Bone marrow (tissue), 2 donors: ENCODE measurements at places on chromosomes 3 and 15.

- no peak for DNase-seq
These were observed 156.7 kb downstream of the EPHA3 start for GRCh38 chr3:89264037-89264560.

GRCh38 chr3:45927881-45928280 is 15.4 kb upstream of the CXCR6 start:
- DNase-seq = no peak

DNA sequence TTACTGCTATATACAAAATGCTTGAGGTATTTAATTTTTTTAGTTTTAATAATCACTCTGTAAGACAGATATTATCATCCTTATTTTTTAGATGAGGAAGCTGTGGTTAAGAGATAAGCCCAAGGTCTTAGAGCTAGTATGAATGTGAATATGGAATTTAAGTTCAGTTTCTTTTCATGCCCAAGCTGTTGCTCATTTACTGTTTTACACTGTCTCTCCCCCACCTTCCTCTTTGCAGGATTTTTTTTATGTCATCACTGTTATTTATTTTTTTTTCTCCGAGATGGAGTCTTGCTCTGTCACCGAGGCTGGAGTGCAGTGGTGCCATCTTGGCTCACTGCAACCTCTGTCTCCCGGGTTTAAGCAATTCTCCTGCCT is 22.5 kb downstream of the MAP2K5 start:
- no peak for DNase-seq

DNA sequence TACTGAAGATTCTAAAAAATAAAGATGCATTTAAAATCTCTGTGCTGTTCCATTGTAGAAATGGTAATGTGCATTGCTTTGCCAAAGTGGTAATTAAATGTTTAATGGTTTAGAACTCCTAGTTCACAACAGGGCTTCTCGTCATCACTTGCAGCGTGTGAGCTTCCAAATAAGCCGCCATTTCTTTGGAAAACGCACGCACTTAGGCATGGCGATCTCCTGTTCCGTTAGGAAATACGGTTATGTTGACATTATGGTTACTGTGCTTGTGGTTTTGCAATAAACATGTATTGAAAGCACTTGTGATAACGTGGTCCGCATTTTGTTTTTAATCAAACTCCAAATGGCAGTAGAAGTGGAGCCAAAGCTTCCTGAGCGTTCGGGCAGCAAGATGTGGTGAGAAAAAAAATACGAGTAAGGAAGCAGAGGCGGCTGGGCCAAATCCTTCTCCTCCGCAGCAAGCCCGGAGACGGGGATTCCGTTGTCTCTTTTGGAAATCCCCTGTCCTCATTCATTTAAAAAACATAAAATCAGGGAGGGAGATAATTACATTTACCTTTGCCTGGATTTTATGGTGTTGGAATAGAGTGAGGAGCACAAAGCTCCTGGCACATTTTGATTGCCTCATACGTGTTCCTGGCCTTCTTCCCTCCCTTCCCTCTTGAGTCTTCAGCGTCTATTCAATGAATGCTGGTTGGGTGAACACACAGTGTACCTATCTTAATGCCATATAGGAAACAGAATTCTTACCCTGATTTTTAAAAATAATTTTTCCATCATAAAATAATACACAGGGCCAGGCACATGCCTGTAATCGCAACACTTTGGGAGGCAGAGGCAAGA is 97.5 kb downstream of the SLC49A4 start:
- DNase-seq = no peak

DNA sequence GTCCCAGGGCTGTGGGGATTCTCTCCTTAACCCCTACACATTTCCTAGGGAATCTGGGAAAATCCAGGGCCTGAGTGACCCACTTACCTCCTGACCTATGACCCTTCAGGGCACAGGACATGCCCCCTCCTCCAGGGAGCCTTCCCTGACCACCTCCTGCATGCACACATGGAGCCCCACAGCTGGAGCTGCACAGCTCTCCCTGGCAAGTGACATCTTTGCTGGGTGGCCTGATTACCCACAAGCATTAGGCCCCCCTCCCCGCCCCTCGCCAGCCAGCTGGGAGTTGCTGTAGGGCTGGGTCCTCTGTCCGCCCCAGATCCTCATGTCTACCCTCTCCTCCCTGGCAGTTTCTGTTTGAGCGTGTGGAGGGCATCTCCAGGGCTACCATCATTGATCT is 21.4 kb downstream of the HDAC11 start:
- no peak for DNase-seq

GRCh38 chr3:106058475-106058874 is 189.7 kb upstream of the CBLB start:
- no peak for DNase-seq

DNA sequence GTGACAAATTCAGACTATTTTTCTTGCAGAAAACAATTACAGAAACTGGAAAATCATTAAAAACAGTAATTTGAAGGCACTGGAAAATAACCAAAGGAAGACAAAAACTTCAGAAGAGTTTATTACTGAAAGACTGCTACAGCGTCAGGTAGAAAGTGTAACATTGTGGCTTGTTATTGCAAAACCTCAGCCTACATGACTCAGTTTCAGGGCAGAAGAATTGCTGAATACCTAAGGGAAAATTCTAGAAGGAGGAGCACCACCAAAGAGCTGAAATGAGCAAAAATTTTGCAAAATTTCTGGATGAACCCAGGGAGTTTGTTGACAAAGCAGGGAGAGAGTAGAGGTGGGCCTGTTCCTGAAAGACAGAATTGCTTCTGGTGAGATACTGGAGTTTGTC is 219.6 kb downstream of the C3orf38 start:
- DNase-seq = no peak

- DNase-seq = no peak
These were observed 21.1 kb downstream of the RBP2 start for GRCh38 chr3:139455206-139455605.

DNA sequence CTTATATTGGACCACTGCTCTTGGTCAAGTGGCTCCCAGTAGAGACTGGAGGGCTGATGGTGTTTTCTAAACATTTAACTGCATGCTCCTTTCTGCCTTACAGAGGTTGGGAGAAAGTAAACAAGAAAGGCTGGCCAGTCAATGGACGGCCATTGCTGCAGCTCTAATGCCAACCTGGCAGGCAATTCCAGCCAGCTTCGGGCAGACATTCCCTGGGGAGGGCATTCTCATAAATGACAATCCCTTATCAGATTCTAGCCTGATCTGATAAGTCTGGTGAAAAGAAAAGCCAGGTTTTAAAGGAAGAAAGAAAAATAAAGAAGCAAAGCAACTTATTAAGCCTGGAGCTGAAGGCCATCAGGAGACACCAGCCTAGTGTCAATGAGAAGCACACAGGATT is 60.7 kb downstream of the FRMD4B start:
- no peak for DNase-seq

GRCh38 chr15:68228971-68229385 is 550 bp downstream of the CLN6 start:
- DNase-seq = no peak

- no peak for DNase-seq
These were observed 25.2 kb downstream of the GAP43 start for GRCh38 chr3:115648559-115648958.

GRCh38 chr15:48437178-48437577 is 105.9 kb downstream of the DUT start:
- DNase-seq = no peak

GRCh38 chr15:60419753-60420152 is 22.0 kb upstream of the ANXA2 start:
- DNase-seq = no peak

- DNase-seq = no peak
These were observed 390.4 kb downstream of the ZBTB20 start for GRCh38 chr3:114756506-114757279.

DNA sequence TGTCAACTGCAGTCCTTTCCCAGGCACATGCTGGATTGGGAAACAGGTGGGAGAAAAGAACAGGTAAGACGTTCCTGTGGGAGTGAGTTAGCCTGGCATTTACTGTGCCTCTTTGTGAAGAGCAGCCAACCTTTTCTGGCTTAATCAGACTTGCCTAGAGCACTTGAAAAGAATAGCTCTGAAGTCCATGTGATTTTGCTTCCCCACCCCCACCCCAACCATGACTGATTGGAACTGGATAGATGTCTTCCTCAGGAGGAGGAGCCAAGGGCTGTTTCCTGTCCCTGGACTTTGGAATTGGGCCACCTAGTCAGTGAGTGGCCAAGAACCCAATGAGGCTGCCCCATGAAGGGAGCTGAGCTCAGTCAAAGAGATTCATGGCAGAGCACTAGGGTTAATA is 4.7 kb upstream of the TMEM41A start:
- no peak for DNase-seq

DNA sequence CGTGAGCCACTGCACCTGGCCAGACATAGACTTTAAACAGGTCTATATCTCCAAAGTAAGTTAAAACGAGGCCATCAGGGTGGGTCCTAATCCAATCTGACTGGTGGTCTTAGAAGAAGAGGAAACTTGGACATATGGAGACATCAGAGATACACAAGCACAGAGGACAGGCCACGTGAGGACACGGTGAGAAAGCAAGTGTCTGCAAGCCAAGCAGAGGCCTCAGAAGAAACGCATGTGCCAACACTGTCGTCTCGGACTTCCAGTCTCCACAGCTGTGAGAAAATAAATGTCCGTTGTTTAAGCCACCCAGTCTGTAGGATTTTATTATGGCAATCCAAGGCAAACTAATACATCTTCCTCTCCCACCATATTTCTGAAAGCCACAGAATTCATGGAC is 43.9 kb downstream of the MRPL46 start:
- no peak for DNase-seq

GRCh38 chr3:164230385-164231094 is 847.8 kb downstream of the SI start:
- DNase-seq = no peak

GRCh38 chr3:177751770-177752169 is 554.5 kb upstream of the TBL1XR1 start:
- DNase-seq = no peak

- no peak for DNase-seq
These were observed 987.0 kb downstream of the NSUN3 start for GRCh38 chr3:95049841-95050240.

DNA sequence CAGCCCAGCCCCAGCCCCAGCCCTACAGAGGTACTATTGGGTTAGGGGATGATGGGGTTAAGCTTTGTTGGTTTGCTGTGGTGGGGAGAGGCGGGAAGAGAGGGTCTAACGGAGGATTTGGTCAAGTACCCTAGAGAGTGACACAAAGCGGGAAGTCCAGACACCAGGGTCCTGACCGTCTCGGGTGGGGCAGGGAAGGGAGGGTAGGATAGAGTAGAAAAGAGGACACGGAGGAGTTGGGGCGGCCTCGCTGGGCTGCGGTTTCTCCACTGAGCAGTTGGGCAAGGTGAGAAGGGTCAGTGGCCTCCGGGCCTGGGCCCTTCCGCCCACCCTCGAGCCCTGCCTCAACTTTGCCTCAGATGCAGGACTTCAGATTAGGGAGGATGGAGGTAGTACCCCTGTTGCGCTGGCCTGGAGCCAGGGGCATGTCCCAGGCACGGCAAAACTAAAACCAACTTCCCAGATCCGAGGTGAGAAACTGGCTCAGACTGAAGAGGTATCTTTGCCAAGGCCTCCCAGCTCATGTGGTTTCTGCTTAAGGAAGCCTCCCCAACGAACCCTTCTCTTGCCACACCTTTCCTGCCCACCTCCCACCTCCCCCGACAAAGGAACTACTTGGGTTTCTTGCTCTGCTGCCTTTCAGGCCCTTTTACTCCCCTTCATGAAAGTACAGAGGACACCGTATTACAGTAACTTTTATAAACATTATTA is 551 bp downstream of the PML start:
- no peak for DNase-seq

DNA sequence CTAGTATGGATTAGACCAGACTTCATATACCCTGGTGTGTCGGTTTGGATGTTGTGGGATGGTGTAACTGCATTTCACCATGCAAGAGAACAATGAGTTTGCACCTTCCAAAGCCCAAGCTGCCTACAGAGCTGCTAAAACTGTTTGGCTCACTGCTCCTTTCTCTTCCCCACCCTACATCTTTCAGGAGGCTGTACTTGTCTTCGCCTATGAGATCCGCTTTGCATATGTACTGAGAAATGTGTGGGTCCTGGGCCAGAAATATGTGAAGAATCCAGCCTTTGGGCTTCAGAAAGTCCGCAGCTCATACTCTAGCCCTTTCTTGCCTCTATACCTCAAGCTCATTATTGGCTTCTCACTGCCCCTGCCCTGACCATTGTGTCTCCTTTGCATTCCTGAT is 1060.0 kb downstream of the NTRK3 start:
- no peak for DNase-seq

- peak; percentile 30 for DNase-seq
These were observed 4.4 kb upstream of the CLDN11 start for GRCh38 chr3:170414202-170414663.

DNA sequence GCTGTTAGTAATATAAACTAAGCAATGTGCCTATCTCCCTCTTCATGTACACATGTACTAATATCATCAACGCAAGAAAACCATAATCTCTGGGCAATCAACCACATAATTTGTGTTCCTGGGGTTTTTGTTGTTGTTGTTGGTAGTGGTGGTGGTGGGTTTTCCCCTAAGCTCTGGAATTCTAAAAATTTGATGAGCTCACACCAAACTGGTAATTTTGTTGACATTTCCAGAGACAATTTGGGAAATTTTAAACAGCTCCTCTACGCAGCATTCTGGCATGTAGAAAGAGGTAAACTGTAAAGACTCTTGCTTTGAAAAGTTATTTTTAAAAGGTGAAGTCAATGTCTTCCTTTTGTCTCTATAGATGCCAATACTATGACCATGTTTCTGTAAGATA is 126.7 kb downstream of the IGSF11 start:
- DNase-seq = no peak

GRCh38 chr3:127735767-127736693 is 63.3 kb downstream of the ABTB1 start:
- DNase-seq = no peak

DNA sequence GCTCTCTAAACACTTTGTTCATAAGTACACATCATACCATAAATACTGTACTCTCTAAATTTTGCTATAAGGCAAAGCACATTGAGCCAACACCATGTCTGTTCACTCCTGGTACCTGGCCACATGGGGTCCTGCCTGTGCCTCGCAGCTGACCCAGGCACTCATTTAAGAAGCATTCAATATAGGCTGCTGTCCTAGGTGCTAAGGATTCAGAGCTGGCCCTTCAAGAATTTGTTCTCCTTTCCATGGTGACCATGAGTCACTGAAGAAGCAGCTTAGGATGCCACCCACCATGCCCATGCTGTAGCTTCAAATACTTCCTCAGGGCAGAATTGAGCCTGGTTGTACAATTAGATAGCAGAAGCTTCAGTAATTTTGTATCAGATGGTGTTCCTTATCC is 119.2 kb upstream of the ZBED2 start:
- DNase-seq = no peak

GRCh38 chr3:184260724-184261269 is 556 bp downstream of the CAMK2N2 start:
- DNase-seq = no peak

GRCh38 chr15:99414755-99415731 is 150.7 kb upstream of the MEF2A start:
- no peak for DNase-seq

- no peak for DNase-seq
These were observed 245.7 kb downstream of the FGF12 start for GRCh38 chr3:192481638-192482037.

GRCh38 chr3:113249111-113249510 is 37.8 kb downstream of the BOC start:
- DNase-seq = no peak

- no peak for DNase-seq
These were observed 48.8 kb upstream of the MRPS22 start for GRCh38 chr3:139295040-139295439.
